ENCODE measurements at places on chromosomes 11 and 22.

DNA sequence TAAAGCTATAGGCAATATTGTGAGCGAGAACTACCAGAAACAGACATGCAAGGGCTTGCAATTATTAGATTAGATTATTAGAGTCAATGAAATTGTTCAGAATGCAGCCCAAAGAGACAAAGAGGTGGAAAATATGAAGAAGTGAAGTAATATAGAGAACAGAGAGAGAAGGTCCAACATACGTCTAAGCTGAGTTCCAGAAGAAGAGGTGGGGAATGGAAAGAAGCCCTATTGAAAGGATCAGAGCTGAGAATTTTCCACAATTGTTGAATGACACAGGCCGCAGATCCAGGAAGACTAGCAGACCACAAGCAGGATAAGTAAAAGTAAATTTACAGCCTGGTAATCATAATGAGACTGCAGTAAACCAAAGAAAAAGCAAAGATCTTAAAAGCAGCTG, 93.2 kb downstream of the EXT2 start:
- no peak for DNase-seq

DNA sequence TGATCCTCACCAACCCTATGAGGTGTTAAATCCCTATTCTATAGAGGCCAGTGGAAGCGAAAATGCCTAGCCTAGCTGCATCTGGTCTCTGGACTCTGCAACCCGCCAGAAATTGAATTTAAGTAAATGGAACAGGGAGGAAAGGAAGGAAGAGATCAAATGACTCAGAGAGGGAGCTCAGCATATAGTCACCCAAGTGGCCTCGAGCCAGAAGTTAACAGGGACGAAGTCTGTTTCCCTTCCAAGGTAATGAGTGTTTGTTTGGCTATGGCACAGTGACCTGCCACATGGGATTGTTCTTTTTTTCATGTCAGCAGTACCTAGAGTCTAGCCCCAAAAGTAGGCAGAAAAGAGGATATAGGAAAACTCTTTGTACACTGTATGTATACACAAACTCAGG, 66.3 kb downstream of the PAK1 start:
- DNase-seq = no peak

GRCh38 chr11:118917481-118918127, 8.1 kb downstream of the BCL9L start:
- no peak for DNase-seq

- DNase-seq = no peak
Measured at GRCh38 chr11:40445391-40445790, 1014.1 kb downstream of the LRRC4C start.

DNA sequence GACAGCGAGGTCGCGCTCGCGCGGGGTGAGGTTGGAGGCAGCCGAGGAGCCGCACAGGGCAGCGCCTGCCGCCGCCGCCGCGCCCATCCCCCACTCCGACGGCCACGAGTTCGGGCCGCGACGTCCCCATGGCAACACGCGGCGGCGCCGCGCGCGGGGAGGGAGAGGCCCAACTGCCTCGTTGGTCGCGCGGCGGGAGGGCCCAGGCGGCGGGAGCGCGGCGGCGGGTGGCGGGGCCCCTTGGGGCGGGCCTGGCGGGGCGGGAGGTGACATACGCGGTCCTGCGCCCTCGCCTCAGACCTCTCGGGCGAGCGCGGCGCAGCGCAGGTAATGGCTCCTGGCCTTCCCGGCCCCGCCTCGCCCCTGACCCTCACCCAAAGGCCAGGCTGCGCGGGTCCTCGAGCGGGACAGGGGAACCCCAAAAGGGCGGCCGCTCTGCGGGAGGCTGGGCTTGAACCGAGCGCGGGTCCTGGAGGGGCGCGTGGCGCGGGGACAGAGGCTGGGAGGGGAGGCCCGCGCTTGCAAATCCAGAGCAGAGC, at the start of gene DEUP1:
DEUP1 (plus strand) TSS at position 297 of the 539 bp plus-strand sequence. CDS start 1,518 bp downstream, outside the sequence.
- no peak for DNase-seq

DNA sequence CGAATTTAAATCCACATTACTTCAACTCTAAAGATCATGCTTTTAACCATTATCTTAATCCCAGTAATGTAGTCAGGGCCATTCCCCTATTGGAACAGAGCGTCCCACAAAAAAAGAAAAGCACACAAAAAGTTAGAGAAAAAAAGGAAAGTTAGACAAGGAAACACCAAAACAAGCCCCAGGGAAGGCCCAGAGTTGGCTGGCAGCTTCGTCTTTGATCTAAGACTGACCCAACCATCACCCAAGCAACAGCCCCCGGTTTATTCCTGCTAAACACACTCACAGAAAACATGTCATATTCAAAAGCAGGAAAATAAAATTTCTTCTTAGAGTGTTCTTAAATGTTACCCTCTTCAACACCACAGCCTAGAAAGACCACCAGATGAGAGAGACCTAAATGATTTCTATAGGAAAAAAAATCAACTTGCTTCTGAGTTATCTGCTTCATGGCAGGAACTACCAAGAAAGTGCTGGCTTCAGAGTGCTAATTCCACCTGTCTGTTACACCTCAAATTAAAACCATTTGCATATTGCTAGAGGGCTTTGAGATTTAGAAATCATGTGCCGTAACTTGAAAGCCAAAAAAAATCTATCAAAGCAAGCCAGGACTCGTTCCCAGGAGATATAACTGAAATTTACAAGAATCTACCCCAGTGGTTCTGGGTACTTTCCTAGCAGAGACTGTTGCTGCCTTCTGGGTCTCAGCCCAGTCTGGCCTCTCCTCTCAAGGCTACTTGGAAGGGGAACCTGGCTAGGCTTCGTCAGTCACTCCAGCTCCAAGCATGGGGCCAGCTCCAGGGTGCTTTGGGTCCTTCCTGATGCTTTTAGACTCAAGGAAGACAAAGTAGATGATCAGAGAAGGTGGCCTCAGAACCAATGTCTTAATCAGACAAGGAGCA, 31.2 kb downstream of the POU2AF3 start:
- DNase-seq = no peak

GRCh38 chr22:36347094-36347493, 40.7 kb downstream of the MYH9 start:
- no peak for DNase-seq

GRCh38 chr22:24789516-24789915, 15.0 kb upstream of the PIWIL3 start:
- no peak for DNase-seq

- DNase-seq = no peak
Measured at GRCh38 chr11:58730507-58731089, 1.1 kb downstream of the GLYAT start.

- DNase-seq = no peak
Measured at GRCh38 chr11:67486481-67487195, 3.8 kb downstream of the AIP start.

DNA sequence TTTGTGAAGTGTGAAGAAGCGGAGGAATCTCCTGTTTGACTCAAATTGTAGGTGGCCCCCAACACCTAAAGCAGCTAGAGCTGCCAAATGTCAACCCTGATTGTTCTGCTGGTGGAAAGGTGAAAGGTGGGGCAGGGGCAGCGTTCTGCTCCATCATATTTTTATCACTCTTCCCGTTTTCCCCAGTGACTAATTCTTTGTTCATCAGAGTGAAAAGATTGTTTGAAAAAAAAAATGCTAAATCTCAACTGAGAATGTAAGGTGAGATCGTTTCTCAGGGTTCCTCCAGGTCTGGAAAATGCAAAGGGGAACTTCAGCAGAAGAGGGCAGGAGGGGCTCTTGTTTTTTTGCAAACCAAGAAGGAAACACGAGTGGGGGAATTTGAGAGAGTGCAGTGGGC, 137.7 kb downstream of the MN1 start:
- DNase-seq = no peak

DNA sequence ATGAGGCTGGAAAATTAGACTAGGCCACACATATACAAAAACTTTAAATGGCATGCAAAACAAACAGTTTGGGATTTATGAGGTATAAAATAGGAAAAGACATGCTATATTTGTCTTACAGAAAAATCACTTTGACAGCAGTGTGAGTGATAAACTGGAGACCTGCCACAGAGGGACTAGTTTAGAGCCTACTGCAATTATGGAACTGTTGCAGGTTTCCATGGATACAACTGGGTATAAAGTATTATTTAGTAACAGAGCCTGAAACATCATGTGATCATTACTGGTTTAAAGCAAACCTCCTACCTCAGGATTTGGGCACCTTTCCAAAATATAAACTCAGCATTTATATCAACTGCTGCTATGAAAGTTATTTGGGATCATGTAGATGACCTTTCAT, 1032.5 kb downstream of the DLG2 start:
- DNase-seq = no peak

DNA sequence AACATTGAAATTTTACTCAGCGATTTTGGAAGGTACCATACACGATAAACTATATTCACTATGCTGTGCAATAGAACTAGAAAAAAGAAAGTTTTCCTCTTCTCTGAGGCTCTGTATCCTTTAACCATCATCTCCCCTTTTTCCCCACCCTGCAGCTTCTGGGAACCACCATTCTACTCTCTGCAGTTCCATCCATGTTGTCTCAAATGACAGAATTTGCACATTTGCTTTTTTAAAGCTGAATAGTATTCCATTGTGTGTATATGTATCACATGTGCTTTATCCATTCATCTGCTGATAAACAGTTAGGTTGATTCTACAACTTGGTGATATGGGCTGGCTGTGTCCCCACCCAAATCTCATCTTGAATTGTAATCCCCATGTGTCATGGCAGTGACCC, 21.2 kb downstream of the TMEM123 start:
- no peak for DNase-seq

DNA sequence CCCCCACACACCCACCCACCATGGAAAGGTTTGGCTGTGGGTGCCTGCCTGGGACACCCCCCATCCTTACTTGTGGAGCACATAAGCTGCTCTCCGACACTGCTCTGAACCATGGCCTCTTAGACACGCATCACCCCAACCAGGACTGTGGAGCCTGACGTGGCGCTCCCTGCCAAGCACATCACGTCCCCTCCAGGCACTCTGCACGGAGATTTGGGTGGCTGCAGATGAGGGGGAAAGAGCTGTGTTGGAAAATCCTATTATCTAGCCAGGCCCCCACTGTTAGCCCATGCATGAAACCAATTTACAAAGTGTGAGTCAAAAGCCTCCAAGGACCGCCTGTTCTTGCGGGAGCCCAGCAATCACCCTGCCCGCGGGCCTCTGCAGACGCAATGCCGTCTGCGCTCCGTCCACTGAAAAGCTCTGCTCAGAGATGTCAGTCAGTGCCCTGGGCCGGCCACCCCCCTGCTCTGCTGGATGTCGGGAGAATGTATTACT, 163.4 kb upstream of the NECTIN1 start:
- DNase-seq = no peak

GRCh38 chr11:119643212-119643875, 85.7 kb downstream of the NECTIN1 start:
- DNase-seq = no peak

- DNase-seq = no peak
Measured at GRCh38 chr11:124732230-124732629, 7.5 kb upstream of the NRGN start.

- DNase-seq = no peak
Measured at GRCh38 chr11:33448461-33449130, 191.4 kb downstream of the HIPK3 start.

DNA sequence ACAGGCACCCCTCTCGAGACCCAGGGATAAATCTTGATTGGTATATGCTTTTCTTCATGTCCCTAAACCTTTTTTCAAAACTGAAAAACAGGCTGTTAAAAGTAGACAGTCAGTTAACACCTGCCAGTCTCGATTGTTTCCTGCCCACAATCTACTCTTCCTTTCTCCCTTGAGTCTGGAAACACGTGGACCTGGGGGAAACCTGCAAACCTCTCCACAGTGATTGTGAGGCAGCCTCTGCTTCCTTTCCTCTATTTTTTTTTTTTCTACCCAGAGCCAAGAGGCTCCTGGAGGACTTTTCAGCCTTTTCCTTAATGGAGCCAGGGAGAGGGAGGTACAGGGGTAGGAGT, 69.4 kb upstream of the CLMP start:
- no peak for DNase-seq

GRCh38 chr11:66545701-66546367, at the start of gene ZDHHC24:
TSS of gene ZDHHC24 (minus strand) at chr11:66546048. CDS start at chr11:66546003, 45 bp downstream.
- DNase-seq = peak; percentile 72

DNA sequence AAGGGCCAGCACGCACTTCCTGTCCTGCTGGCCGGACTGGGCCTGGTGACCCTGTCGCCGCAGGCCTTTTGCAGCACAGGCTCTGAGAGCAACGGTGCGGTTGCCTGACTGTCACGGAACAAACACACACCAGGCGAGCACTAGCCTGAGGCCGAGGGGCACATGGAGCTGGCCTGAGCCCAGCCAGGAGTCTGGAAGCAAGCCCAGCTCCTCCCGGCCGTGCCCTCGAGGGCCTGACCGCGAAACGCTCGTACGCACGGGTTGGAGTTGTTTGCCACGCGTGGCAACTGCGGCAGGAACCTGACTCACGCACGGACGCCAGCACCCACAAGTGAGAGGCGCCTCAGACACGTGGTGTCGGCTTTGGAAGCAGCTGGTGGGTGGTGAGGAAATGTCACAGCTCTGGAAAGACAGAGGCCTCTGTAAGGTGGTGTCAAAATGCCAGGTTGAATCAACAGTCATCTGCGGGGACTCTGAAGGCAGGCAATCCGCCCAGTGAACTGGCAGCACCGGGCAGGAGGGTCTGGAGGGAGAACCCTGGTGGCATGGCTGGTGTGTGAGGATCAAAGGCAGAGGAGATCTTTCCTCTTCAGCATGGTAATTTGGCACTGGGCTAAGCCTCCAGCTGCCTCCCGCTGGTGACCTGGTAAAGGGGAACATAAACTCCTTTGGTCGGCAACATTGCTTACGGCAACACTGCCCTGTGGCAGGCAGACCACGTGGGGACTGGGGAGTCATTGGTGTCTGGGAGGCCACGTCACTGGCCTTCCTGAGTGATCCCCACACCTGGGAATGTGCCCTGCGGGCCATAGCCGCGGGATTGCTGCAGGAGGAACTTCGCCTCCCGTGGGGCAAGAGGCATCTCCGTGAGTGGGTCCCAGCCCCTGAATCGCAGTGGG, 15.3 kb upstream of the IL17REL start:
- no peak for DNase-seq

DNA sequence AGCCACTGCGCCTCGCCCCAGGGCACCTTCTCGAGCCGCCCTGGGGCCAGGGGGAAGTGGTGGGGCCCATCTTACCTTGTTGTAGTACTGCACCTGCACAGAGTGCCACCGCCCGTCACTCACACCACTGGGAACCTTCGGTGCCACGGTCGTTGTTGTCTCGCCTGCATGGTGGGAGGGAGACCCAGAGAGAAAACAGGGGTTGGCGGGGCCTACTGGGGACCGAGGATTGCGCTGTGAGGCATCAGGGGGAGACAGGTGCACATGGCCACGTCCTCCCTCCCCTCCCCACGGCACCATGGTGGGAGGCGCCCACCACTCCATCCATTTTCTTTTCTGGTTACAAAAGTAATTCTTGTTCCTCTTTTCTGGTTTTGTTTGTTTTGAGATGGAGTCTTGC, 97.8 kb downstream of the TRMU start:
- DNase-seq = no peak

All from stimulated activated CD4-positive, alpha-beta T cell treated with anti-CD3 and anti-CD28 coated beads, Interleukin-1b, Interleukin-23, amount 100 ng/mL, for 1 hour (primary cell).